ENCODE measurements at places on chromosomes 5 and 9.

GRCh38 chr5:142014911-142015584, 2.2 kb upstream of the GNPDA1 start:
- DNase-seq, result no peak

DNA sequence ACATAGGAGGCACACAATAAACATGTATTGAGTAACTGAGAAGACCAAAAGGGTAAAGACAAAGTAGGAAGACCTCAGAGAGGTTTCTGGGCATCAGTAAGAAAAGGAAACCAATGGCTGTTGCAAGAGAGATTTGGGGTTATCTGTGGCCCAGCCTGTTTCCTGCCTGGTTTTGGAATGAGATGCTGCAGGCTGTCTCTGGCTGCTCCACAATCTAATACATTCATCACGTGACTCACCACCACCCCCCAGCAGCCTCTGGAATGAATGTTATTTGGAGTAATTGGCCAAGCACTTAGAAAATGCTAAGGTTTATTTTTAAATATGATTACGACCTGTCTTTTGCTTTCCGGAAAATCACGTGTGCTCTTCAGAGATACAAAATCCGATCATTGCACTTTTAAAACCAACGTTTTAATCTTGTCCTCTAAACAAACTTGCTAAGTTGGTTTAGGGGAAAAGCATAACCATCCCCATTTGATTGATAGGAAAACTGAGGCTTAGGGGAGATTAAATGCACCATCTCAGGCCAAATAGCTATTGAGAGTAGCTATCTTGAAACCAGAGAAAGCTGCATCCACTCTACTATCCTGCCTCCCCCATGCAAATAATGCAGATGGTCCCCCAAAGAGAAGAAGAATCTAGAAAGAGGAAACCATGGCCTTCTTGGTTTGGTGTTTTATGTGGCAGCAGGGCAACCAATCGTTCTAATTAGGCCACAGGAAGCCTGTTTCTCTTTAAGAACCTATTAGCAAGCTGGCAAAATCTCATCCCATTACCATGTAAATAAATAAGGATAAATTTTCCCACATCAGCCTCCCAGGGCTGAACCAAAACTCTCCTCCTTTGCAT, 151.8 kb upstream of the ADRA1B start:
- no peak for DNase-seq

DNA sequence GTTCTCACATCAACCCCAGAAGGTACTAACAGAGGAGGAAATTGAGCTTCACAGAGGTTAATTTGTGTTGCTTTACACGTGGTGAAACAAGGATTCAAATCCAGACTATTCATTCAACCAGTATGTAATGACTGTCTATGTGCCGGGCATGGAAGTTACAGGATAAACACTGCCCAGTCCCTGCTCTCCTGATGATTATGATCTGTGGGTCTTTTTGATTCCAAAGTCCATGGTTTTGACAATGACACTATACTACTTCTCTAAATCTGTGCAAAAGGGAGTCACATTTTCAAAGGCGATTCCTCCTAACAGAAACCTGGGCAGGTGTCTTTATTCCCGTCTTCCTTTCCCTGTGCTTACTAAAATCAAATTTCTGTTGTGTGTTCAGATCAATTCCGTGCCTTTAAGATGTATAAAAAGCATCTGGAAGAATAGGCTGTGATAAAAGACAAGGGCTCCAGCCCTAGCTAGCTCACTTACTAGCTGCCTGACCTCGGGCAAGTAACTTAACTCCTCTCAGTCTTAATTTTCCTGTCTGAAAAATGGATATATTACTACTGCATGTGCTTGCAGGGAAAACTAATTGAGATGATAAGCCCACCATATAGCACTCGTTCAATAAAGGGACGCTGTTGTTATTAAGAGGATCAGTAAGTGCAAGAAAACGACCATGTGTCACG, 970 bp upstream of the CREBRF start:
- DNase-seq, result no peak

GRCh38 chr9:130854092-130854491, 19.0 kb downstream of the ABL1 start:
- no peak for DNase-seq

GRCh38 chr9:121992571-121993212, 100.4 kb downstream of the TTLL11 start:
- no peak for DNase-seq

DNA sequence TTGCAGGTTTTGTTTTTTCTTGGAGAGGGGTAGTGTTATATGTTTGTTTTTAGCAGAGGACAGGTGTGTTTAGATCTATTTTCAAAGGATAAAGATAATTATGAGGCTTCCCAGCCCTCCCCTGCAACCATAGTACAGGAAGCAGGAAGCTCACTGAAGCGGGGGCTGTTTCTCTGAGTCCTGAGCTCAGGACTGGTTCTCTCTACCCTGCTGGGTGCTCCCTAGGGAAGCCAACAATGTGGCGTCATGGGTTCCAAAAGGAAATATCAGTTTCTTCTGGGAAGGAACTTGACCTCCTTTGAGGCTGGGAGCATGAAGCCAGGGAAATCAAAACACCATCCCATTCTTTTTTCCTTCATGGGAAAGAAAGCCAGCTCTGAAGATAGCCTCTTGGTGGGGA, 62.2 kb downstream of the RAD23B start:
- no peak for DNase-seq

DNA sequence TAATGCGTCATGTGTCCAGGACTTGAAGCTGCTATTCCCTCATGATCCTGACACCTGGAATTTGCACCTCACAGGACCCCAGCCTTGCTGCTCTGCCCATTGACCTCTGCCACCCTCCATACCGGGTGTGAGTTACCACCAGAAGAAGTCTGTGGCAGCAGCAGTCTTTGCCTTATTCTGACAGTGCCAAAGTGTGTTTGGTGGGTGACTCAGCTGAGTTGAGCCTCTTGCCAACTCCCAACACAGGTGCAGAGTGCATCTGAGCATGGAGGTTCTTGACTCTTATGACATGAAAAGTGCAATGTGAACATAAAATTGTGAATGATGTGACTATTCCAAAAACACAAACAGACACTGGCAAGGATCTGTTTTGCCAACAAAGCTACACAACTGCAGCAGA, 1166.5 kb upstream of the CDH18 start:
- DNase-seq, result no peak

- DNase-seq, result no peak
Measured at GRCh38 chr9:134057751-134058701, 9.8 kb downstream of the BRD3 start.

DNA sequence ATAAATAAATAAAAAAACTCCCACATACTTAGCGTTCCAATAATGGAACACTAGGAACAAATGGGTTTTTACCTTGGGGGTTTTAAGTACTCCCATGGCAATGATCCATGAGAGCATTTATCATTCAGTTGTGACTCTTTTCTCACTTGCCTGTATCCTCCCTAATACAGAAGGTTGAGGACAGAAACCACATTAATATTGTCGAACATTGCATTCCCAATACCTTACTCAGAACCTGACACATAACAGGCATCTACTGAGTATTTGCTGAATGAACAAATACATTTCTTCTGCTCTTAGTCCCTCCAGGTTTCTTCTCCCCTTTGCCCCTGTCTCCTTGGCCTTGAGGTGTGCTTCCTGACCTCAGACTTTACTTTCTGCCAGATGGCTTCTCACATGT, 175.9 kb downstream of the CEMIP2 start:
- no peak for DNase-seq

- DNase-seq, result no peak
Measured at GRCh38 chr5:133675376-133676154, 63.2 kb upstream of the FSTL4 start.

GRCh38 chr5:106140101-106140500, 1530.6 kb downstream of the EFNA5 start:
- no peak for DNase-seq

- no peak for DNase-seq
Measured at GRCh38 chr5:321726-322251, 275 bp downstream of the AHRR start.

DNA sequence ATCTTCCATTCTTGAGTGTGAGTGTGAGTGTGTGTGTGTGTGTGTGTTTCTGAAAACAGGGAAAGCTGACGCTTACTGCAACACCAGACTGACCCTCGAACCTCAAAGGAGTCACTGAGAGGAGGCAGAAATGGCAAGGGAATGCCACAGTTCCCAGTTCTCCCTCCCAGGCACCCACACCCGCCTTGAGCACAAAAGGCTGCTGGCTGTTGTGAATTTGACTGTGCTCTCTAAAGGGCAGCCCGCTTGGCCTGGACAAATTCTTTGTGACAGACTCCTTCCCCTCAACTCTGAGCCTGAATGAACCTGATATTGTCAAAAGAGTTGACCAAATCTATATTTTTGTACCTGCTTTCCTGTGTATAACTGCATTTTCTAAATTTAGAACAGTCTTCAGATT, 245.7 kb upstream of the IRX2 start:
- no peak for DNase-seq

DNA sequence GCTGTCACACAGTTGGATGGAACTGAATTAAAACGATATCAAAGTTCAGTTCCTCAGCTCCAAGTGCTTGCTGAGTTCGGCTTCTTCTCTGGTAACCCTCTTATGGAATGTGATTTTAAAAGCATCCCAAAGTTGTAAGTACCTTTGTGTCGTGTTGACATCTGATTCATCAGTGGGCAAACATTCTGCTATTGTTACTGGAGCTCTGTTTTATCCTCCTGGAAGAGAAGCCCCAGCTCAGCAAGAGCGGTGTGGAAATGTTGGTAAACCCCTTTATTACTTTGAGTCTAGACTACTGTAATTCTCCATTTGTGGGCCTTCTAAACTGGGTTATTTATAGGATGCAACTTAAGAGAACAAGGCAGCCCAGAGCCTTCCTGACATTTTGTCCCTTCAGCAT, 699.3 kb upstream of the WWC1 start:
- no peak for DNase-seq

DNA sequence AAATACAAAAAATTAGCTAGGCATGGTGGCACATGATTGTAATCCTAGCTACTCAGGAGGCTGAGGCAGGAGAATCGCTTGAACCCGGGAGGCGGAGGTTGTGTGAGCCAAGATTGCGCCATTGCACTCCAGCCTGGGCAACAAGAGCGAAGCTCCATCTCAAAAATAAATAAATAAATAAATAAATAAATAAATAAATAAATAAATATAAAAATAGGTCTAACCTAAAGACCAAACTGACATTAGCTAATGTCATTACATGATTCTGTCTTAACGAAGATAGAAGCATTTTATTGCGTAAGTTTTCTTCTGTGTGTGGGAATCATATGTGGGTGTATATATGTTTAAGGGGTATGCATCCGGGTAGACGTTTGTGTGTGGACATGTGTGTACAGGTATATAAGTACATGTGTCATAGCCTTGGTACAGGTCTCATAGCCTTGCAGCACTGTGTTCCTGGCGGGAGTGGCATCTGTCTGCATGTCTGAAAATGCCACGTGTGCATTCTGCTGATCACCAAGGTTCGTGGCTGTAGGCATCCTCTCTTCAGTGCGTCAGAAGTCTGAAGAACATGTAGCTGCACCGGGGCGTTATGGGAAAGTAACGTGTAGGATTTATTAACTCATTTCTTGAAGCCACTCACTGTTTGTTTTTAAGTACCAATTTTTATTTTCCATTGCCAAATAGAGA, 298.1 kb downstream of the NR3C1 start:
- DNase-seq, result no peak

All from activated T-helper 1 cell treated with anti-CD3 and anti-CD28 coated beads, Interleukin-2, amount 50 U/mL, for 16 hours (primary cell).